Activated T-cell treated with anti-CD3 and anti-CD28 coated beads, Interleukin-2, amount 50 U/mL, for 24 hours (primary cell): ENCODE measurements at places on chromosomes 3 and 15.

DNA sequence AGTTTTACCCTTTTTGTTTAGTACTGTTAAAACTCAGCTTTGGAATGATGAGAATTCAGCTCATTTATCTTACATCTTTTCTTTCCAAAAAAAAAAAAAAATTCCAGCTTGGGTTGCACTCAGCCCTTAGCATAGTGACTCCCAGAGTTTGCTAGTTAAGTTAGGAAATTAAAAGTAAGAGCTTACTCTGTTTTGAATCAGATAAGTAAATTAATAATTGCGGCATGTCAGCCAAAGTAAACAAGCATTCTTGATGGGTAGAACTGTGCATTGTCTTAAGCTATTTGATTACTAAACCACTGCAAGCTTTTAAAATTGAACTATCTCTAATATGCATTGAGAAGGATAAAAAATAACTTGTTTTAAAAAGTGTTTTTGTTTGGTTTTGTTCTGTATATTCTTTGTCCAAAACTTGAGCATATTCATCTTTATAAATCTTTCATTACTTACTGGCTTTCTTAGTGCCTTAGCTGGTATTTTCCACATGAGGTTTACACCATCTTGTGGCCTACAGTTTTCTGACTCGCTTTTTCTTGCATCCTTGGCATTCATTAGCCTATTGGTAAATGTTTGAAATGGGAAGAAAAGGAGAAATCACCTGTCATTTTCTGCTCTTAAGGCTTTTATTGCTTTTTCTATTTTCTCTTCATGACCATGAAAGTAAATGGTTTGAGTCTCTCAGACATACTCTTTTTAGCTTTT lies 107.6 kb downstream of the FILIP1L start:
- DNase-seq = no peak

DNA sequence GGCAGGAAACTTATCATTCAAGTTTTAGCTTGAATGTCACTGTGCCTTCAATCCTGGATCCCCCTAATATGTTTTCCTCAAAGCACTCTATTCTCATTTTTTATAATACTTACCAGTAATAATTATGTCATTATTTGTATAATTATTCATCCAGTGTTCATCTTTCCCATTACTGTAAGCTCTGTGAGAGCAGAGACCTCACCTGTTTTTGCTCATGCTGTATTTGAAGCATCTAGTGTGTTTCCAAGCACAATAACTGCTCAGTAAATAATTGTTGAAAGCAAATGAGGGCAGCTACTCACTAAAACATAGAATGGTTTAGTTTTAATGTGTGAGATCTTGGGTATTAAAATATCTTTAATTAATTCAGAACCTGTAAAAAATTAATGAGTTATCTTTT lies 36.9 kb upstream of the KPNA4 start:
- DNase-seq = no peak

DNA sequence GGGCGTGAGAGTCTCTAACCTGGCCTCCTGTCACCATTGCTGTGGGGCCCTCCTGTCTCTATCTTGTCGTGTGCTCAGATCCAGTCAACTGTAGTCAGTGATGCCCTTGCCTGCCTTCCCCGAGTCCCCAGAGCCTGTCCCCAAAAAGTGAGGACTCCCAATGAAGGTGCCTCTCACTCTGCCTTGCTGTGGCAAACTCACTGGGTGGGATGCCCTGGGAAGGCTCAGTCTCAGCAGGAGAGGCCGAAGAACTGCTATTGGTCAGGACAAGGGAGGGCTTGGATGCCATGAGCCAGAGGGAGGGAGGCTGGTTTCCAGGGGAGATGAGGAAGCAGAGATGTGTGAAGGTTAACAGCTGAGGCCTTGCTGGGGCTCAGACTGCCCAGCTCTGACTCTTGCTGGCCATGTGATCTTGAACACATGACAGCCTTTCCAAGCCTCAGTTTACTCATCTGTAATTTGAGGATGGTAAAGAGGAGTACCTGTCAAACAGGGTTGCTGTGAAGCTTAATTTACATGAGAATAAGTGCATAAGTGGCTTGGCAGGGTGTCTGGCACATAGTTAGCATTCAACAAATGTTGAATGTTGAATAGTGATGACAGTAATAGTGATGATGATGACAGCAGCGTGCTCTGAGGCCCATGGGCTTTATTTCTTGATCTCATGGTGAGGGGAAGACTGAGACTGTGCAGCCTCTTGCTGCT lies 8.2 kb downstream of the KY start:
- DNase-seq = no peak

DNA sequence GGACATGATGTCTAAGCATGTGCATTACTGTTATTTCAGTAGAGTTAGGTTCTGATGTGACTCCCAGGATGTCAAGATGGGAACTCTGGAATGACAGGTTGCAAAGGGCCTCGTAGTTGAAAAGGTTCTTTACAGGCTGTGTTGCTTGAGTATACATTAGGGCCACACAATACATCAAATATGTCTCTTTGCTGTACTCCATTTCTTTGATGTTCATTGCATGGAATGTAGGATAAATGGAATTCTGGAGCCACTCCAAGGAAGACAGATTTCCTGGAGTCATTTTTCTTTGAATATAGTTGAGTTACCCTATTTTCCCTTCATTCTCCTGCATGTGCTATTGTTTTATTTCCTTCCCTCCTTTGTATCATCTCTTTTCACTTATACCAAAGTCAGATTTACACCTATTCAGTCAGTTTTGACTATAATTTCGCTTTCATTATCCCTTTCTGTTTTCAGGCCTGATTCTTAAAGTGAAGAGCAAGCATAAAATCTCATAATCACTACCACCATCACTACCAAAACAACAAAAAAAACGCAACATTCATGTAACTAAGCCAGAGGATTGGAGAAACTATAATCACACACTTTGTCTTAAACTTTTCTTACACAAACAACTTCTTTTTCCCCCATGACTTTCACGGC lies 61.2 kb upstream of the PTX3 start:
- DNase-seq = no peak

DNA sequence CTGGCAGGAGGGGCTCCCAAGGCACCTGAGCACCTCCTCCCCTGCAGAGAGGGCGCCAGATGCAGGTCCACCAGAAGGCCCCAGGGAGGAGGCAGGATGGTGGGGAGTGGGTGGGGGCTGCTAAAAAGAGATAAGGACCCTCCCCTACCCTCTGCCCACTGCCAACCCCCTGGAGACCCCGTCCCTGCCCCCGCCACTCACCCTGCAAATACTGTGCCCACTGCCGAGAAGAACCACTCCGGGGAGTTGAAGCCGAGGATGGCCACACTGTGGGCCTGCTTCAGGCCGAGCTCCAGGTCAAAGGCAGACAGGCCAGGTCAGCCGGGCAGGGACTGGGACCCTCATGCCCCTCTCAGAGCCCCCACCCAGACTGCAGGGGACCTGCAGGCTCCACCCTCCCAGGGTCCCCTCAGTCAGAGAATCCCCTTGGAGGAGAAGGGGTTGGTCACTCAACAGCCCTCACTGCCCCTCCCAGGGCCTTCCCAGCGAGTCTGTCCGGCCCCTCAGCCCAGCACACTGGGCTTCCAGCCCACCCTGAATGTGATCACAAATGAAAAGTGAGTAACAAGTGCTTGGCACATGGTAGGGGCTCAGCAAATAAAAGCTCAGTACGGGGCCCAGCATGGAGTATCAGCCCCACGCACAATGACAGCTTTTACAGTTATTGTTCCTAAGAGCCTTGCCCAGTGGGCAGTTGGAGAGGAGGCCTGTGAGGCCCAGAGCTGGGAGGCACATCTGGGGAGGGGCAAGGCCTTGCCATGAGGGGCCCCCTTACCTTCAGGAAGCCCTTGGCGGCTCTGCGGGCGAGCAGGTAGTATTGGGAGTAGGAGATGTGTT lies 40.4 kb downstream of the ACSBG1 start:
- no peak for DNase-seq

DNA sequence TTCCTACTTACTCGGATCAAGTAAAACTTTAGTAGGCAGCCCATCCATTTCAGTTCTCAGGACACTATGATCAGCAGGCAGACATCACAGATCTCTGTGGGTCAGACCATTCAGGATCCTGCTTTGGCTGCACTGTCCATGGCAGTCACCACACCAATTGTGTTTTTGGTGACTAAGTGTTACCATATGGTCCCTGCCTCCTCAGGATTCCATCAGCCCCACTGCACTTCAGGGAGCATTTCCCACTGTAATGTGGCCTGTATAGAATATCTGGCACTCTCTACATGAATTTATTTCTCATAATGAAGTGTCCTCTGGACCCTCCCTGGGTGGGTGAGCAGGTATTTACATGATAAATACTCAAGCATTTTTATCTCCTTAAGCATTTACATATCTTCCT lies 41.3 kb downstream of the ZNF445 start:
- DNase-seq = no peak

DNA sequence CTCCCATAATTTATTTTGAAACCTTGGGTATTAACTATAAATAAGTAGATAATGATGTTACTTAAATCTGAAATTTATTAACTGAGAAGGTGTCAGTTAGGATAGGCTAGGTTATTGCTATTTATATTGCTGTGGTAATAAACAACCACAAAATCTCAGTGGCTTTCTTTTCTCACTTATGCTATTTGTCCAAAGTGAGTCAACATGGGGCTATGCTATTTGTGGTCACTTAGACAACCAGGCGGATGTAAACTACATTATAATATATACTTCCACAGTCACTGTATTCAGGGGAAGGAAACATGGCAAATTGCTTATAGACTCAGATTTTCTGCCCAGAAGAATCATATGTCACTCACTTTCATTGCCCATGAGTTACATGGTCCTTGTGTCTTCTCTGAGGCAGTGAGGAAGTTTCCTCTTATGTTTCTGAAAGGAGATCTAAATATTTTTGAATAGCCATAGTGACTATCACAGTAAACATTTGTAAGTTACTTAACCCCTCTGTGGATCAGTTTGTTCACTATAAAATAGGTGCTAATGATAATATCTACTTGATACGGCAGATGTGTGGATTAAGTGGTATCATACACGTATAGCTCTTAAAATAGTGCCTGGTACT lies 19.8 kb downstream of the HMG20A start:
- no peak for DNase-seq

DNA sequence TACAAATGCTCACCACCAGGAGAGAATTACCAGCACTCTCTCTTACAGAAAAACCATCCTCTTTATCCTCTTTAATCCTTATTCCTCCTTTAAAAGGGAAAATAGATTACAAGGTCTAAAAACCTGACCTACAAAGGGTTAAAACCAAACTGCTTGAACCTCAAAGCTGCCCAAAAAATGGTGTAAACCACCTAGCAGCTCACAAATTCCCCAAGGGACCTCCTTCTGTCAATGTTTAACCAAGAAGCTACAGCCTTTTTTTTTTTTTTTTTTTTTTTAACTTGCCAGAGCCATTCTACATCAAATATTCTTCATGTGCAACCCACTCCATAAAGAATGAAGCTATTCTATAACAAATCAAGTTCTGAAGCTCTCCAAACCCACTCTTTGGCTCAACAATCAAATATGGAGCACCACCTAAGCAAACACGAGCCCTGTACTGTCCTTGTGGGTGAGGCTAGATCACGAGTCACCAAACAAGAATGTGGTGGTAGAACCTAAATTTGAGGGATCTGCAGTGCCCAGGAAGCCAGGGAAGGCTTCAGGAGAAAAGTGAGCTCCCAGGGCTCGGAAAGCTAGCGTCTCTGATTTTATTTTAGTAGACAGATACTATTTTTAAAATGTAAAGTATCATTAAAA lies 20.1 kb downstream of the OSBPL10 start:
- DNase-seq = no peak

DNA sequence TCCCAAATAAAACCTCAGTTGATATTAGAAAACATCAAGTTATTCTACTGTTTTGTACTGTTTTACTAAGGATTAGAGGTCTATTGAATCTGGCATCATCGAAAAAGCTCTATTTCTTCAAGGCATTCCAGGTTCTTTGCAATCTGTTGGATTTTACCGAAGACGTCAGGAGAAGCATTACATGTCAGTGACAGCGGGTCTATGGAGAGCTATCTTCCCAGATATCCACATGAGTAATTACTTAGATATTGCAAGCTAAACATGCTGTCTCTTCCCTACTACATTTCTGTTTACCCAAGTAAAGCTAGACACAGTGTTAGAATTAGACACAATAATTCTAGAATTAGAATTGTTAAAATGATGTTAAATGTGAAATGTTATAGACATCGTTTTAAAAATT lies 10.8 kb upstream of the GOLGA6L2 start:
- DNase-seq = no peak

DNA sequence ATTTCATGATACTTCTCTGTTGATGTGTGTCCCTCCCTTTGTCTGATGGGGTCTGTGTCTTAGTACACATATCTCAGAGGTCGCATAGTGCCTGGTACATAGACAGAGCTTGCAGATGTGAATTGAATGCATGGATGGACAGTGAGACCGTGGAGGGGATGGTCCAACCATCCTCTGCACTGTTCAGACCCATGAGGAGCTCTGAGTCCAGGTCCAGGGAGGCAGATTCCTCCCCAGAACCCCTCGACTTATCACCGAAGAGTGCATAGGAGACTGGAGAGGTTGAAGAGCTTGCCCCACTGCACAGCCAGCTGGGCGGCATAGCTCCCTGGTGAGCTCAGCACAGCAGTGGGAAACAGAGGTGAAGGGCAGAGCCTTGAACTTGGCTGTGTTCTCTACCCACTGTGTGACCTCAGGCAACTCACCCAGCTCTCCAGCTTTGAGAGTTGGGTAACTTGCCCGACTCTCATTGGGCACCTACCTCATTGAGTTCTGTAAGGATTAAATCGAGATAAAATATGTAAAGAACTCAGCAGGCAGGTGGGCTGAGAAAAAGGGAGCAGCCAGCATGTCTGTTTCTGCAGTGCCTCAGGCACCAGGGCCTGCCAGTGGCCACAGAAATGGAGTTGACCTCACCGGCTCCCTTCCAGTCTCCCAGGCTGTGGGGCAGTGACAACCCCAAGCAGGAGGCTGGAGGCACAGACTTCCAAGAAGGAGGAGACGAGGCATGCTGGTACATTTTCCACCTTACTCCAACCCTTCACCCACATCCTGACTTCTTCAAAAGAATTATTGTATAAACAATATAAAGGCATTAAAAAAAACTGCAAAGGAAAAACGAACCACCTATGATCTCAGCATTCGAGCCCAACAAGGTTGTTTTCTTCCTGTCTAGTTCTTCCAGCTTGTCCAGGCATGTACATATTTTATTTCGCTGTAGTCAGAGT lies 54.1 kb upstream of the TFRC start:
- DNase-seq = no peak
